ENCODE measurements at places on chromosomes 5 and 9.

- DNase-seq: no peak
Measured at GRCh38 chr5:124587280-124587679, 159.2 kb downstream of the ZNF608 start.

GRCh38 chr5:145840458-145841132 lies 5.5 kb upstream of the PRELID2 start:
- no peak for DNase-seq

- no peak for DNase-seq
Measured at GRCh38 chr5:72723581-72723980, 92.9 kb upstream of the TNPO1 start.

GRCh38 chr9:86324308-86324707 lies 29.9 kb downstream of the TUT7 start:
- peak; percentile 36 for DNase-seq

- DNase-seq: peak; percentile 44
Measured at GRCh38 chr5:77168161-77168878, 42.2 kb upstream of the PDE8B start.
